ENCODE measurements at places on chromosomes 12 and 14. TPM values are rescaled to one million over a fixed set of nuclear protein-coding genes. Genes with fewer than 3 reads are reported as not detected.
A peak's percentile ranks its signal among the peaks of the same experiment; 100 is the strongest.

The RNASE1 gene
- not detected for total RNA-seq

The SYCP3 gene
- total RNA-seq = 0.36 TPM

The ABCC9 gene
- not detected for total RNA-seq

The KRT5 gene
- total RNA-seq = not detected

The TAS2R20 gene
- 0.81 TPM for total RNA-seq

GRCh38 chr14:41570415-41571155, 36.1 kb upstream of the LRFN5 start:
- no peak for DNase-seq

GRCh38 chr12:12612358-12612757, 682 bp downstream of the CREBL2 start:
- DNase-seq = peak; percentile 23

DNA sequence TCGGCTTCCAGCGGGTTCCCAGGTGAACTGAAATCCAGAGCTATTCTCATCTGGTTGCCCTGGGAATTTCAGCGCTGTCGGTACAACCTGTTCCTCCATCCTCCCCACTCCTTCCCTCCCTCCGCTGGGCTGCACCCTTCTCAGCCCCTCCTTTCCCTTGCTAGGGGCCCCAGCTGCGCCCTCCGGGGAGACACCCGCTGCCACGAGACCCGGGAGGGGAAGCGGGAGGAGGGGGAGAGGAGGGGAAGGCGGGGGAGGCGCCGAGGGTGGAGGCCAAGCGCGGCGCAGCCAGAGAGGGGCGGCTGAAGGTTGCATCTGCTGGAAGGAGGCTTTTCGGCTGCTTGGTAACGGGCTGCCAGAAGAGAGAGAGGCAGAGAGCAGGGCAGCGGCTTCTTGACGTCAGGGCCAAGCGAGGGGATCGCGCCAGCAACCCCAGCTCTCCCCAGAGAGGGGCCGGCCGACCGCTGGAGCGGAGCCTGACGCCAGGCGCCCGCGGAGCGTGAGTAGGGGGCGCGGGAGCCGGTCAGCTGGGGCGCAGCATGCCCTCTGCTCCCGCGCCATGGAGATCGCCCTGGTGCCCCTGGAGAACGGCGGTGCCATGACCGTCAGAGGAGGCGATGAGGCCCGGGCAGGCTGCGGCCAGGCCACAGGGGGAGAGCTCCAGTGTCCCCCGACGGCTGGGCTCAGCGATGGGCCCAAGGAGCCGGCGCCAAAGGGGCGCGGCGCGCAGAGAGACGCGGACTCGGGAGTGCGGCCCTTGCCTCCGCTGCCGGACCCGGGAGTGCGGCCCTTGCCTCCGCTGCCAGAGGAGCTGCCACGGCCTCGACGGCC, at the start of gene KCNA5:
Gene KCNA5 (plus strand): TSS at position 291 of the 831 bp plus-strand sequence. CDS start 269 bp downstream, at position 560.
- no peak for DNase-seq

DNA sequence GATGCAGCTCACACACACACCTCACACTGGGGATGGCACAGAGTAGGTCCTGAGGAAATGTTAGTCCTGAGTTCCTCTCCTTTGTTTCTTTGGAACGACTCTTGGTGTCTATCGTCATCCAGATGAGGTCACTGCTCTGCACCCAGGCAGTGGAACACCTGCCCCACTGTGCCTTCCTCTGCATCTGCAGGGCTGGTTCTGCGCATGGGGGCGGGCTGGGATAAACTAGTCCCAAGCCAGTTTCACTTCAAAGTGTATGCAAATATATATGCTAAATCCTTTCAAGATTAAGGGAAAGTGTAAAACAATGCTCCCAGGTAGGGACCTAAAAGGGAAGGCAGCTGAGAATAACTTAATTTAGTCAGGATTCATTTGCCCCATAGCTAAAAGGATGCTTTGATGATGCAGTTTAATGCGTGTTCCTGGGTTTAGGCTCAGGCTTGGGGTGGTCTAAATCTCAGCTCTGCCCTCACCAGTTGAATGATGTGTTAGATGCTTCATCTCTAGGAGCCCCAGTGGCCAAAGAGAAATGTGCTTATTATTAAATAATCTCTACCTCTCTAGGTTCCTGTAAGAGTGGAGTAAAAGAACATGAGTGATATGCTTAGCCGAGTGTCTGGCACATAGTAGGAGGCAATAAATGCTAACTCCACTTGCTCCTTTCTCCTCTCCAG, 47.1 kb upstream of the OVCH1 start:
- no peak for DNase-seq

DNA sequence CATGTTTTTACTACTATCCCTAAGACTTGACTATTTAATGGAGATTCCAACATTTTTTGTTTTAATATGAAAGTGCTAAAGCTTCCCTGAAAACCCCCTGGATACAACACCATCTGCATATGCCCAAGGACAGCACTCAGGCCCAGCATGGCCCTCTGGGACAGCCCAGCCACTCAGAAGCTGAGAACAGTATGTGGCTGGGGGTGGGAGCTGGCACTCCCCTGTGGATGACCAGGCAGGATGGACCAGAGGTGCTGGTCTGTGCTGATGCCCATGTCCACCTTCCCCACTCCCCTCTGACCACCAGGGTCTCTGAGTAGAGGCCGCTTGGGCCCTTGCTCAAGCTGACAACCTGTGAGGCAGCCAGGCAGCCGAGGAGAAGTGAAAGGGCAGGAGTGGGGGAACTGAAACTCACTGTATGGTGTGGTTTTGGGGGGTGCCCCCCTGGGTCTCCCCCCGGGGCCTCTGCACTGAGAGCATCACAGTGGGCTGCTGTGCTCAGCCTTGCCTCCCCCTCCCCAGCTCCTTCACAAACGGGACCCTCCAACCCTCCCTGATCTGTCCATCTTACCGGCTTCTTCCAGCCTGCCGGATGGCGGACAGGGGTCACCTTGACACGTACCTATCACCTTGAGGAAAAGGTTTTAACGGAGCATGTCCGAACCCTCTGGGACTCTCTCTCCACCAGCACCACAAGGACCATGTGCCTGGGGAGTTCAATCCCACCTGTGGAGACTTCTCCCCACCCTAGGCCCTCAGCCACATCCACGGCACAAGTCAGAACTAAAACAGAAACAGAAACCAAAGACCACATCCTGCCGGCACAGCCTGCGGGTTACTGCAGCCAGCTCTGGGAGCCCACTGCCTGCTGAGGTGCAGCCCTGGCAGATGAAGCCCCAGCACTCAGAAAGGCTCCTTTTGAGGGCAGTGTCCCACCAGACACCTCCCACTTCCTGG, at the start of gene TMEM229B:
Gene TMEM229B (minus strand): TSS at position 785 of the 957 bp plus-strand sequence. CDS start 14,798 bp downstream, outside the sequence.
- DNase-seq = peak; percentile 91

GRCh38 chr12:89350630-89351488, 1.4 kb downstream of the DUSP6 start:
- DNase-seq = peak; percentile 37

GRCh38 chr14:106605548-106606448, 1079.4 kb downstream of the TMEM121 start:
- peak; percentile 94 for DNase-seq

- peak; percentile 51 for DNase-seq
Measured at GRCh38 chr12:54173066-54173726, 15.6 kb downstream of the SMUG1 start.

DNA sequence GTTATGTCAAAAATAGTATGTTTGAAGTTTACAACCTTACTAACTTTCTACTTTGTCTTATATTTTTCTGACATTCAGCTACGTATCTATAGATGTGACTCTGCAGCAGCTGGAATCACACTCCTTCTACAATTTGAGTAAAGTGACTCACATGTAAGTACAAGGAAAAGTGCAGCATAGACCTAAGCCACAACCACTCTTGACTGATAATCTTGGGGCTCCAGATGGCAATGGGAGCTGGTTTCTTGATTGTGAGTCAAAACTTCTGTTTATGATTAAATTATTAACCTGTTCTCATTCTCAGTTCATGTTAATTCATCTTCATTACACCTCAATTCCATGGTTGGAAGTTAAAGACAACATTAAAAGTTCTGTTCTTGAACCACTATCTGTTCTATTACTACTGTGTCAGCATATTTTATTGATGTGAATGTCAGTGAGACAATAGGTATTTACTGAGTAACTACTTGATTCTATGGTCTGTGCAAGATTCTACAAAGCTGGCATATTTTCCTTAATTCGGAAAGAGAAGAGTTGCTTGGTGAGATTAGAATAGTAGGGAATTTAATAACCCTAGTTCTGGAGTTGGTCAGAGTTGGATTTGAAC, 112.9 kb downstream of the TSHR start:
- no peak for DNase-seq

GRCh38 chr14:23056956-23057756, at the start of gene CDH24:
Gene CDH24, minus strand, starts transcription at chr14:23057520. Its CDS starts 1,787 bp downstream, at chr14:23055733.
- DNase-seq = peak; percentile 79

DNA sequence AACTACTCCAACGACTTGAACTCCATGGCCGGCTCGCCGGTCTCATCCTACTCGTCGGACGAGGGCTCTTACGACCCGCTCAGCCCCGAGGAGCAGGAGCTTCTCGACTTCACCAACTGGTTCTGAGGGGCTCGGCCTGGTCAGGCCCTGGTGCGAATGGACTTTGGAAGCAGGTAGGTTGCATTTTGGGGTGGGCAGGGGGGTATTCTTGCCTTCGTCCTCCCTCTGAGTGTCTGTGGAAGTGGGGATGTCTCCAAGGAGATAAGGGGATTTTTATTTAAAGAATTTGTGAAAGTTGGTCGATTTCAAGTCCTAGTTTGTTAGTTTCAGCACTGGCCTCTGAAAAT, 1.3 kb downstream of the ASCL1 start:
- DNase-seq = no peak

GRCh38 chr12:59393506-59393905, 202.3 kb upstream of the SLC16A7 start:
- DNase-seq = no peak

GRCh38 chr12:75812271-75813018, 219.1 kb downstream of the PHLDA1 start:
- DNase-seq = no peak
